ENCODE measurements at places on chromosomes 11 and 22.

DNA sequence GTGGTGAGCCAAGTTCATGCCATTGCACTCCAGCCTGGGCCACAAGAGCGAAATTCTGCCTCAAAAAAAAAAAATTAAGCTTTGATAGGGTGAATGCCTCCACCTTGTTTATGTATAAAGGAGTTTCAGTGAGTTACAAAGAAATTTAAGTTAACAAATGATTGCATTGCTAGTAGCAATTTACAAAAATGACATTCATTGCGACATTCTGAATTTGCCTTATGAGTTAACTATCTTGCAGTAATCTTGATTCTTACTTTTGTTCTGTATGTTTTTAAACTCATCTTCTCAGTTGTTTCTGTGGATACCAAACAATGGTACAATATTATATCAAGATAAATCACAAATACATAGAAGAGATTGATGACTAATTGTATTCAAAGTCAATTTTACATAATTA, 207.0 kb downstream of the DDX10 start:
- no peak for DNase-seq

DNA sequence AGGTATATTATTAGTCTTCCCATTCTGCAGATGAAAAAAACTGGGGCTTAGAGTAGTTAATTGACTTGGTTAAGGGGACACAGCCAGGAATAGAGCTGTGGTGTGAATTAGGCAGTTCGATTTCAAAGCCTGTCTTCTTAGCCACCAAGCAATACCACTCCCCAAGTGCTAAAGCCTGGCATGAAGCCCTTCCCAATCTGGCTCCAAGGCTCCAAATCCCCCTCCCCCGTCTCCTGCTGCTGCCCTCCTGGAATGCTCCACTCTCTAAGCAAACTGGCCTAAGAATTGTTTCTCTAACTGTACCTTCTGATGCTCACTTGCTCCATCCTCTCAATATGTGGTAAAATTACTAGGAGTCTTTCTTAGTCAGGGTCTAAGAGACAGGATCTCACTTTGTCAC, 18.6 kb downstream of the ASCC2 start:
- no peak for DNase-seq

- DNase-seq = no peak
Observed at GRCh38 chr22:44406341-44407170, 91.5 kb downstream of the RTL6 start.

DNA sequence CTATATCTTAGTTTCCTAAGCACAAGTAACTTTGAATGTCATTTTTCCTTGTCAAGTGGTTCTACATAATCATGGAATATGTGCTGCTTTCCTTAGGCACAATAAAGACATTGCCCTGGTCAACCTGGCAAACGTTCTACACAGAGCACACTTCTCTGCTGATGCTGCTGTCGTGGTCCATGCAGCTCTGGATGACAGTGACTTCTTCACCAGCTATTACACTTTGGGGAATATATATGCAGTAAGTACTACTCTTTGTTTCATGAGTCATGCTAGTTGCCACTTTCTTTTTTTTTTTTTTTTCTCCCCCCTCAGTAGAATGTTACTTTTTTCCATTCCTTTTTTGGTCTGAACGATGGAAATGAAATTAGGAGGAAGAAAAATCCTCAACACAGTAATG, 38.5 kb downstream of the TTC17 start:
- no peak for DNase-seq

- peak; percentile 64 for DNase-seq
Observed at GRCh38 chr11:112881461-112881860, 79.8 kb upstream of the NCAM1 start.

DNA sequence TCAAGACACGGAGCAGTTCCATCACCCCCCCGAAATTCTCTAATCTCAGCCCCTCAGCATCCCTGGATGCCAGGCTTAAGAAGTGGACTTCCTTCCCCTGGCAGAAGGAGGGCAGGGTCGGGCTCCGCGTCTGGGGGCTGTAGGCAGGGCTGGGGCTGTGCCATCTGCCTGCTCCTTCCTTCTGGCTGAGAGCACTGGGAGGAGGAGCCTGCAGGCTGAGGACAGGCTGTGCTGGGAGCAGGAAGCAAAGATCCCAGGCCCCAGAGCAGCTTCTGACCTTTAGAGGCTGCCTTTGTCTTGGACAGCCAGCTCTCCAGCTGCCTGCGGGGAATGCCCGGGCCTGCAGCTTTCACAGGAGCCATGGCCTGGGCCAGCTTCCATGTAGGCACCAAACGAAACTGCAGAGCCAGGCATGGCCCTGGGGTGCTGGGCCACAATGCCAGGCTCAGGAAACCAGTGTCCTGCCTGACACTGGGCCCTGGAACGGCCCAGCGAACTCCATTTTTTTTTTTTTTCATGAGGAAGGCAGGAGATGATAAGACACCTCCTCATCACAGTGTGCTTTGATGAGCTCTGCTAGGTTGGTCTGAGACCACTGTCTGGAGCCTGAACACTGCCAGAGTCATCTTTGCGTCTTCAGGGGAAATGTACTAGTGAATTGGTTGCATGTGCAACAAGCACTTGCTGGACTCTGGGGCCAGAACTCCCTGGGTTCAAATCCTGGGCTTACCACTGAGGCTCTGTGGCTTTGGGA, 67.9 kb downstream of the MCM5 start:
- DNase-seq = peak; percentile 49

DNA sequence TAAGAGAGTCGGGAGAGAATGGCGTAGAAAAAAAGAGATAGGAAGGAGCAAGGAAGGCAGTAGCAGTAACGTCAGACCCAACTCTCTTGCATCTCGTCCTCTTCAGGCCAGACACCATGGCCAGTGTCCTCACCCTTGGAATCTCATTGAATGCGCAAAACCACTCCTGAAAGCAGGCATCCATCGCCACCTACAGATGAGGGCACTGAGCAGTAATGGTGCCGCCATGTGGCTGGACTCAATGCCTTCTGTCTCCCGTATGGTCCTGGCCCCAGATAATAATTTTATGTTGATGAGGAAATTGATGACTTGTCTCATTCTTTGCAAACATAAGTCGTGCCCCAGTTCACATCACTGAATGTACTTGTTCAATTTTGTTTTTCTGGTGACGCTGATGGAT, 17.8 kb upstream of the ALX4 start:
- DNase-seq = no peak

DNA sequence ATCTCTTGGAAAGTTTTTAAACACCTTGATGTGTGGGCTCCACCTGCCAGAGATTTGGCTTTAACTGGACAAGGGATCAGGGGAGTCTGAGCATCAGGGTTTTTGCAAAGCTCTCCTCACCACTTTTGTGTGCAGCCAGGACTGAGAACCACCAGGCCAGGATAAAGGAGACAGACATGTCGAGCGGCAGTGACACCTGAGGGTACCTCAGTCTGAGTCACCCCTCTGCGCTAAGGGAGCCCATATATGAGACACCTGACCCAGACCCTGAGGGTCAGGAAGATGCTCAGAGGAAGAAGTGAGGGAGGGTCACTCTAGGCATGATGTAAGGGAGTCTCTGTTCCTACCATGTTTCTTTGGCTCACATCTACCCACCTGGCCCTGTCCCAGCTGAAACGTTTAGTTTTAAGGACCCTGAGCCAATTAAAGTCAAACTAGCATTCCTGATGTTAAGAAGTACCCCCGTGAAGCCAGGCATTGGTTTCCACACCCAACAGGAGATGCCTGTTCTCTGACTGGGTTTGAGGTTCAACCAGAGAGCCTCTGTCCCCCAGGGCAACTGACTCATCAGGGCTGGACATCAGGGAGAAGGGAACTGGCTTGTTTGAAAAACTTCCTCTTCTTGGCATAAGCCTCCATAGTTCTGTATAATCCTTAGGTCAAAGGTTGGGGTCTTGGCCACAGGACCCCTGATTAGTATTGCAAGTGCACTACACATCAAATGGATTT, 72.4 kb upstream of the BIRC3 start:
- DNase-seq = no peak

DNA sequence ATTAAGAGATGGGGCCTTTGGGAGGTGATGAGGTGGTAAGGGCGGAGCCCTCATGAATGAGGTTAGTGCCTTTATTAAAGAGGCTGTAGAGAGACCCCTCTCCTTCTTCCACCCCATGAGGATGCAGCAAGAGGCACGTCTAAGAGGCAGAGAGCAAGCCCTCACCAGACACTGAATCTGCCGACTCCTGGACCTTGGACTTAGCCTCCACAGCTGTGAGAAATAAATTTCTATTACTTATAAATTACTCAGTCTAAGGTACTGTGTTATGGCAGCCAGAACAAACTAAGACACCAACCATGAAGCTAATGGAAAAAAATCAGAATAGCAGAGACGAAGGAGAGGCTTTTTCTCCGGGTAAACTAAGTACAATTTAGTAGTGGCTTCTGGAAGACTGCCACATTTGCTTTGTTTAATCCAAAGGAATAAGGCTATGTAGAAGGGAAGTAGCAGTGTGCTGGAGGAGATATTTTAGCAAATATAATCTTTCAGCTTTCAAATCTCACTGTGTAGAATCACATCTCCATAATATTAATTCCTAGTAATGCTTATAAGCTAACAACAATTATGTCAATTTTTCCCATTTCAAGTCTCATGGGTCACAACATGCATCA, 12.3 kb upstream of the SIK2 start:
- DNase-seq = no peak

- DNase-seq = no peak
Observed at GRCh38 chr11:33532720-33533385, 167.8 kb downstream of the C11orf91 start.

GRCh38 chr11:33451364-33451763, 194.2 kb downstream of the HIPK3 start:
- no peak for DNase-seq
